IMR-90 (cell line): ENCODE measurements at places on chromosomes 16 and 17. TPM values are rescaled to one million over a fixed set of nuclear protein-coding genes. Genes with fewer than 3 reads are reported as not detected.

DNA sequence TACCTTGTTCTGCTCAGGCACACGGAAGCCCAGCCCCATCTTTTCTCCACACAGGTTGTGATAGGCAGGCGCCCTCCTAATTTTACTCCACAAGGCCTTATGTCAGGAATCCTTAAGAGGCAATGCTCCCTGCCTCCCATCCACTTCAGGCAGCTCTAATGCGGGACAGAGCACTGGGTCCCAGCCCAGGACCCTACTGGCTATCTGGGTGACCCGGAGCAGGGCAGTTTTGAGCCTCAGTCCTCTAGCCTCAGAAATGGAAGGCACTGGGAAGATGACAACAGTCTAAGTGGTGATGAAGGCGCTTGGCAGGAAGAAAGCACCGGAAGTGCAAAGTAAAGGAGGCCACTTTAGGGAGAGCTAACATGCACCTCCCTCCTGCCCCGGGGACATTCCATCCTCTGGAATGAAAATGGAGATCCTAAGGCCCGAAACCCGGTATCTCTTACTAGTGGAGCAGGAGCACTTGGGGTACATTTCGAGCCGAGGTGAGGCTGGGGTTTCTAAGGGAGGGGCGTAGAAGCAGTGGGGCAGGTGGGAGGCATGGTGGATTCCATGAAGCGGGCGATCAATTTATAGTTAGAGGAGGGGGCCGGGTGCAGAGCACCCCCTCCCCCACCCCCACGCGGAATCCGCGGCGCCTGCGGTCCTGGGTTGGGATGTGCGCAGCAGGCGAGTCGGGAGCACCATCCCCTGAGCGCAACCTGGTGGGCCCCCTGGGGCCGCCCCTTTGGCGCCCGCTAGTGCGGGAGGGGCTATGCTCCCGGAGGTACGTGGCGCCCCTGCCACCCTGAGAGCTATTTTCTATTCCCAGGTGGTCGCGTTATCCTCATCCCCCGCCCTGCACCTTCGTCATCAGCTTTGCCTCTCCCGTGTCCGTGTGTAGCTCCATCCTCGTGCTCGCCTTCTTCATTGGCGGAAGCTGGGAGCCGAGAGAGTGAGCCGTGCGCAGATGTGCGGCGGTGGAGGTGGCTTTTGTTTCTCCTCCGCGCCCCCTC is 4.9 kb downstream of the MT1F start:
- H3K4me3 ChIP-seq, result no peak overlapping the region
- DNase-seq, result no peak
- peaks cover 92% of the 10 kb centered on the region for H3K27me3 ChIP-seq
- no peaks in the 10 kb centered on the region for H3K36me3 ChIP-seq
- peaks cover 3% of the 10 kb centered on the region; the same call in 1 of the 2 replicates for H3K4me1 ChIP-seq

DNA sequence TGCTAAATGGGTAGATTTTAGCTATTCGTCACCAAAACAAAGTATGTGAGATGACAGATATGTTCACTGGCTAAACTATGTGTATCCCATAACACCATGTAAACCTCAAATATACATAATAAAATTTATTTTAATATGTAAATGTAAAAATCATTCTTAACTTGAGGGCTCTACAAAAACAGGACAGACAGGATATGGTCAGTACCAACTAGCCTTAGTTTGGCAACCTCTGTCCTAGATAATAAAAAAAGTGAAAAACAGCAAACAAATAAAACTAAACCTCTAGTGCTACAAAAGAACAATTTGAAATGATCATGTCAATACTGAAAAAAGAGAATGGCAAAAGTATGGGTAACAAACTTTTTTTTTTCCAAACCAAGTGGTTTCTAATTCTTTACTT is 33.8 kb downstream of the NCOR1 start:
- no peak for DNase-seq
- H3K27me3 ChIP-seq, result no peaks in the 10 kb centered on the region
- H3K27ac ChIP-seq, result no peak overlapping the region
- no peak overlapping the region for H3K4me3 ChIP-seq

GRCh38 chr17:4725646-4726310 is 5.5 kb upstream of the MED11 start:
- no peak overlapping the region for H3K27ac ChIP-seq
- H3K4me3 ChIP-seq, result no peak overlapping the region
- H3K4me1 ChIP-seq, result peaks cover 5% of the 10 kb centered on the region
- peaks cover 8% of the 10 kb centered on the region for H3K27me3 ChIP-seq
- no peaks in the 10 kb centered on the region for H3K36me3 ChIP-seq

DNA sequence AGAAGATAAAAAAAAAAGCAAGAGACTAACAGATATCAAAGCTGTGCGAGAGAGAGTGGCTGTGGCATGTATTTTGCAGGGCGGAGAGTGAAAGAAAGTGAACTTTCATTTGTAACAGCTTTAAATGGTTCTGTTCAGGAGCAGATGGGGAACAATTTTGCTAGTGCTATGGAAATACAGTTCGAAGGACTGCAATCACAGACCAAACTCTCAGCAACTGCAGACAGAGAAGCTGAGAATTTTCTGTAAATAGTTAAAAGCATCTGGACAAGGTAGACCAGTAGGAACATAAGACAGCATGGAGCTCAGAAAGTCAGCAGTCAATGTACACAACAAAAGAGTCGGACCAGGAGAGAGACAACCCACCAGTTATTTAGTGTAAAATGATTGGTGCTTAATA is 62.3 kb downstream of the TBX4 start:
- no peak overlapping the region for H3K27ac ChIP-seq
- H3K36me3 ChIP-seq, result no peaks in the 10 kb centered on the region
- H3K4me3 ChIP-seq, result no peak overlapping the region
- peaks cover 8% of the 10 kb centered on the region for H3K27me3 ChIP-seq

GRCh38 chr17:7437950-7438614 is 1.2 kb upstream of the FGF11 start:
- no peaks in the 10 kb centered on the region for H3K36me3 ChIP-seq
- peak overlapping the region; percentile 12; the same call in 1 of the 2 replicates for H3K4me3 ChIP-seq
- peaks cover 34% of the 10 kb centered on the region for H3K27me3 ChIP-seq
- H3K27ac ChIP-seq, result no peak overlapping the region
- H3K4me1 ChIP-seq, result peaks cover 8% of the 10 kb centered on the region

DNA sequence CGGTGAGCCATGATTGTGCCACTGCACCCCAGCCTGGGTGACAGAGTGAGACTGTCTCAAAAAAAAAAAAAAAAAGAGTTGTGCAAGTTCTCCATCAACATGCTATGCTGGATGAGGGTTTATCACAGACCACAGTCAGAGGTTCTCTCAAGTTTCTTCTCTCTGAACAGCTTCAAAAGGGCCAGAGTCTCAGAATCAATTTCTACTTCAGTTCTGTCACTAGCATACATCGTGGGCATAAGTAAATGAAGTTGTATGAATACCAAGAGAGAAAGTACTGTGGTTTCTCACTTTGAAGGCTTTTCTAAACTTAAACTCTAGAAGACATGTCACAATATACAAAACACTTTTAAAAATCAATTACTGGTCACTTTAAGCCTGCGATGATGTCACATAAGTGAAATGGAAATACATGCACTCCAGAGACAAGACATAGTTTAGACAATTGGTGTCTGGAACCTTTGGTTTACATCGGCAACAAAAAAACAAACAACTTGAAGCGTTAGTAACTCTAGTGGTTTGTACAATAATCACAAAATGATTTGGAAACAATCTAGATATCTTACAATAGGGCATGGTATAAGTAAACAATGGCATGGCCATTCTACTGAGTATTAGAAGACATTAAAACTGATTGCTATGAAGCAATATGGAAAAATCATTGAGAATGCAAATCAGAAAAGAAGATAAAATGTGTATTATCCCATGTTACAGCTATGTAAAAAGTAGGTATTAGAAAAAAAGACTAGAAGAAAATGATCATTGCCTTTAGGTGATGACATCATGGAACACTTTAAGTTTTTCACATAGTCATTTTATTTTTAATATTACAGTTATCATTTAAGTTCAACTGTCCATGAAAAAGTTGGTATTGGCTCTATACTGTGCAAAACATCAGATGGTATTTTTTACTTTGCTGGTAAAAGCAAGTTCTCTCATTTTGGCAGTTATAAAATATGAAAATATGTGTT is 232.3 kb downstream of the ZFHX3 start:
- no peak overlapping the region for H3K4me3 ChIP-seq
- no peaks in the 10 kb centered on the region for H3K27me3 ChIP-seq
- H3K27ac ChIP-seq, result no peak overlapping the region
- peak; percentile 15 for DNase-seq

CASKIN2 gene
- 2.2 and 2.9 TPM in 2 replicates for total RNA-seq
